ENCODE measurements at places on chromosomes 3 and 15. TPM values are rescaled to one million over a fixed set of nuclear protein-coding genes. Genes with fewer than 3 reads are reported as not detected.

GRCh38 chr3:99762901-99763300, 54.8 kb upstream of the CMSS1 start:
- no peak for DNase-seq
- H3K4me3 ChIP-seq, result no peak overlapping the region
- no peak overlapping the region for H3K27ac ChIP-seq
- H3K27me3 ChIP-seq, result peaks cover 11% of the 10 kb centered on the region
- no peaks in the 10 kb centered on the region for H3K4me1 ChIP-seq

DNA sequence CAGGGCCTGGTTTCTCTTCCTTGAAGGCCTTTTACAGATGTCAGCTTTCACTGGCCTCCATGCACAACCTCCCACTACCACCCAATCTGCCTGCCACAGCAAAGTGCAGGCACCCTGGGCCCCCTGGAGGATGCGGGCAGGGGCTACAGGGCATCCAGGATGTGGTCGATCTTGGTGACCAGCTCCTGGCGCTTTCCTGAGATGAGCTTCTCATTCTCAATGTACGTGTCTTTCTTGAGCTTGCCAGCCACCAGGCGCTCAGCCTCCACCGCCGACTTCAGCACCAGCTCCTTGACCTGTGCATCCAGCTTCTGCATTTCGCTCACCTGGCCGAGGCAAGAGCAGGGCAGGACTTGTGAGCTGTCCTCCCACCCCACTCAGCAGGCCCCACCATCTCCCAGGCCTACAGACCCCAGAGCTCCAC, 30.3 kb downstream of the RPN1 start:
- H3K4me1 ChIP-seq, result peaks cover 46% of the 10 kb centered on the region
- peak; percentile 40 for DNase-seq
- no peak overlapping the region for H3K4me3 ChIP-seq
- H3K27me3 ChIP-seq, result no peaks in the 10 kb centered on the region

DNA sequence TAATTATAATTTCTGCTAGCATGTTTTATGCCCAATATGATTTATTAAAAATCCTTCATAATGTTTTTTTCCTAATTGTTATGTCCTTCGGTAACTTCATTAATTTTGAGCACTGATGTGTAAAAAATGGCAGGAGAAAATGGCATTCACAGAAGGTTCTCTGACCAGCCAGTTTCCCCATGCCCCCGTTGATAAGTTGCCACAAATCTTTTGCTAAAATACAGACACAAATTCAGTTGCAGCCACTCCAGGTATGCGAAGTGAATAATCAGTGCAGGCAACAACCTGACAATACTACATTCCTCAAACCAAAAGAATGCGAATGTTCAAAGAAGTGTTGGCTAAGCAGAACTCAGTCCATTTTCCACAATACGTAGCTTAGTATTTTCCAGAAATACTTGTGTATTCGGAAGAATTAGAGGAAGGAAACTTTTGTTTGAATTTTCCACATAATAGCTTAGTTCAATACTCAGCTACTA, 32.7 kb downstream of the CHL1 start:
- H3K4me1 ChIP-seq, result no peaks in the 10 kb centered on the region
- no peak overlapping the region for H3K4me3 ChIP-seq
- H3K27ac ChIP-seq, result no peak overlapping the region

- no peak for DNase-seq
- peaks cover 29% of the 10 kb centered on the region for H3K27me3 ChIP-seq
- H3K36me3 ChIP-seq, result no peaks in the 10 kb centered on the region
- H3K27ac ChIP-seq, result no peak overlapping the region
These were observed 1.5 kb downstream of the CELF6 start for GRCh38 chr15:72318408-72318942.

DNA sequence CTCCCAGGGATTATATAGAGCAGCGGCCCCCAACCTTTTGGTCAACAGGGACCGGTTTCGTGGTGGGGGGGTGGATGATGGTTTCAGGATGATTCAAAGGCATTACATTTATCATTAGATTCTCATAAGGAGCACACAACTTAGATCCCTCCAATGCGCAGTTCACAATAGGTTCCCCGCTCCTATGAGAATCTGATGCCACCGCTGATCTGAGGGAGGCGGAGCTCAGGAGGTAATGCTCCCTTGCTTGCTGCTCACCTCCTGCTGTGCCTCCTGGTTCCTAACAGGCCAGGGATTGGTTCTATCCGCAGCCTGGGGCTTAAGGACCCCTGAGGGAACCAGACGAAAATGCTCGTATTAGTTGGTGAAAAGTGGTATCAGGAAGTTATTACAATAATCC, 1.3 kb upstream of the HACD2 start:
- peaks cover 40% of the 10 kb centered on the region for H3K36me3 ChIP-seq
- H3K27me3 ChIP-seq, result no peaks in the 10 kb centered on the region
- H3K27ac ChIP-seq, result no peak overlapping the region
- peaks cover 25% of the 10 kb centered on the region for H3K4me1 ChIP-seq

DNA sequence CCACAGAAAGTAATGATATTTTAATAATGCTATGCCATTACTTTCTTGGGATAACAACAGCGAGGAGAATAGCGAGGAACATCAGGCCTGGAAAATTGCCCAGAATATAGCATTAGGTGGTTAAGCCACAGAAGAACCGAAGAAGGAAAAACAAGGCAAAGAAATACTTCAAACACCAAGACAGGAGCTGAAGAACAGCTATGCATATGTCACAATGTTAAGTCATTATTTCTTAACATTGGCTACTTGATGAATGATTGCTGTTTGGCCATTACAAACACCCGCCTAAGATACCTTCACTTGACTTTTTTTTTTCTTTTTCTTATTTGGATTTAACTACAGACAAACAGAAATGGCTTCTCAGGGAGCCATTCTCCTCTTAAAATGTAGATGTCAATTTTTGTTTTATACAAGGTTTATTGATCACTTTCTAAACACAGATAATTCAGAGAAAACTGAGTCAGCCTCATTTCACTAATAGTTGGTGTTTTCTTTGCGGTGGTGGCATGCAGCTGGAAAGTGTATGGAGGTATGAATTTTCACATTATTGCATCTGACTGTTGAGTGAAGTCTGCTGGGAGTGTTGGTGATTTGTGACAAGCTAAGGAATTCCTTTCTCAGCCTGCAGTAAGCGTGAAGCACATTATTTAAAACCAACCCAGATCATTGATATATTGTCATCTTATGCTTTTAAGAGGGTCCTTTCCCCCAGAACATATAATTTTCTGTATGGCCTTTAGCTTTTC, 705.7 kb upstream of the NR2F2 start:
- H3K36me3 ChIP-seq, result no peaks in the 10 kb centered on the region
- peaks cover 9% of the 10 kb centered on the region for H3K27me3 ChIP-seq
- H3K4me1 ChIP-seq, result peaks cover 8% of the 10 kb centered on the region
- no peak overlapping the region for H3K27ac ChIP-seq

DNA sequence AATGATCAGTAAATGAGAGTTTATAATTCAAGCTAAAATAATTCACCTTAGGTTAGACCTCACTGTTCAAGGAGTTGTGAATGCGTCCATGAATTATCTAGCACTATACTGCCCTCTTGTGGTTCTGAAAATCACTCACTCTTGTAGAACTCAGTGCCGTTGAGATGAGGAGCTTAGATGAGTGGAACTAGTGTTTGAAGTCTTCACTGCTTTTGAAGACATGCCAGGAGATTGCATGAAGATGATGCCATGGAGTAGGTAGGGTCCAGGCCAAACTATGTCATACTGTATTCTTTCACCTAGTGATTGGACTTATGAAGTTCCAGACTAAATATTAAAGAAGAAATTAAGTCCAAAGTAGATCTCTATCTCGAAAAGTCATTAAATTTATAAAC, 28.8 kb downstream of the LYSMD4 start:
- peaks cover 48% of the 10 kb centered on the region for H3K4me1 ChIP-seq
- no peak overlapping the region for H3K4me3 ChIP-seq
- H3K27me3 ChIP-seq, result no peaks in the 10 kb centered on the region
- no peak overlapping the region for H3K27ac ChIP-seq
- peak; percentile 65 for DNase-seq
- H3K36me3 ChIP-seq, result peaks cover 11% of the 10 kb centered on the region

The CFAP91 gene
- not detected for total RNA-seq

The ARHGEF26 gene
- 0.08 TPM for total RNA-seq

The ATP13A5 gene
- total RNA-seq, result not detected
